ENCODE measurements at places on chromosomes 6 and 20.

DNA sequence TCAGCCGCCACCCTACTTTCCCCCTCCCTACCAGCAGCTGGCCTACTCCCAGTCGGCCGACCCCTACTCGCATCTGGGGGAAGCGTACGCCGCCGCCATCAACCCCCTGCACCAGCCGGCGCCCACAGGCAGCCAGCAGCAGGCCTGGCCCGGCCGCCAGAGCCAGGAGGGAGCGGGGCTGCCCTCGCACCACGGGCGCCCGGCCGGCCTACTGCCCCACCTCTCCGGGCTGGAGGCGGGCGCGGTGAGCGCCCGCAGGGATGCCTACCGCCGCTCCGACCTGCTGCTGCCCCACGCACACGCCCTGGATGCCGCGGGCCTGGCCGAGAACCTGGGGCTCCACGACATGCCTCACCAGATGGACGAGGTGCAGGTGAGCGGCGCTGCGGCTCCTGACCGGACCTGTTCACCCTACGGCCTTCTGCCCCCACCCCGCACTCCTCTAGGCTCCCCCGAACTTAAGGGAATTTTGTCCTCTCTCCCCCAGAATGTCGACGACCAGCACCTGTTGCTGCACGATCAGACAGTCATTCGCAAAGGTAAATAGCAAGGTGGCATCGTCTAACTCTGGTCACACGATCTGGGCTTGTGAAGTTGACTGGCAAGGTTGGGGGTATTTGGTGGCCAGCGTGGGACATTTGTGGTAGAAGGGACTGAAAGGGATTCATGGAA lies 2.3 kb downstream of the TFAP2C start:
- DNase-seq = peak; percentile 20

GRCh38 chr20:39880890-39881289 lies 808.1 kb downstream of the MAFB start:
- peak; percentile 87 for DNase-seq

DNA sequence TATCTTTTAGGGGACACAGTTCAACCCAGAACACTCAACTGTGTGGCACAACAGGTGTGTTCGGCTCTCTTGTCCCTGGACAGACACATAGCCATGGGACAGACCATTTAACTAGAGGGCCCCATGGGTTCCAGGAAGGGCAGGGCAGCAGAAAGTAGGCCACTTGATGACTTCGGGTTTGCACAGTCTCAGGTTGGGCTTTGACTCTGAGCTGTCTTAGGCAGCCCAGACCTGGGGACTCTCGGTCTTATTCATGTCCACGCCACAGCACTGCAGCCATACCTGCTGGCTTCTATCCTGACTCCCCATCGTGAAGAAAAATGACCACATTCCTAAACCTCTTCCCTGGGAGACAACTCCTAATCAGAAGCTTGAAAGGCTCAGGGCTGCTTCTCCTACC lies 146.1 kb upstream of the AKAP12 start:
- DNase-seq = no peak

DNA sequence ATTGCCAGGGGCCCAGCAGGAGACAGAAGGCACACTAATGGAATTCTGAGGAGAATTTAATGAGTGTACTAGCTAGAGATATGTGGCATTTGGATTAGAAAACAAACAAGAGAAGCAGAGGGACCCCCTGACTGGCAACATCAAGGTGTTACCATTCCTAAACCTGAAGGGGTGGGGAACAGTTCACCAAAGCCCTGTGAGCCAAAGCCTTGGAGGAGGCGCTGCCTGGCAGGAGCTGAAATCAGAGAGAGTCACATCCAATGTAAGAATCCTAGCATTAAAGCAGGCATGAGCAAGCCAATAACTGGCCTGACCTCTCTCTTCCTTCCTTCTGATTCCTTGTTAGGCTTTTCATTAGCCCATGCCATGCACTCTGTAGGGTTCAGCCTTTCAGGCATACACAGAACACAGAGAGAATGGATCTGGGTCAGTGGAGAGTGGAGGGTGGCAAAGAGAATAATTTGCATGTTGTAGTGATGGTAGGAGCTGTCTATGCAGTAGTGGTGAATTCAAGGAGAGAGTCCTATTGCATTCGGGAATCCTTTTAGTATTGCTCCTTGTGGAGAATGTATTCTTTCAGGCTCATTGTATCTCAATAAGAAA lies 367.2 kb upstream of the MAN1A1 start:
- no peak for DNase-seq

GRCh38 chr6:57221191-57221935 lies 744 bp downstream of the RAB23 start:
- DNase-seq = peak; percentile 68

- peak; percentile 52 for DNase-seq
Observed at GRCh38 chr6:62285612-62286469, at the start of gene KHDRBS2. Gene KHDRBS2 (minus strand): TSS chr6:62286225.

DNA sequence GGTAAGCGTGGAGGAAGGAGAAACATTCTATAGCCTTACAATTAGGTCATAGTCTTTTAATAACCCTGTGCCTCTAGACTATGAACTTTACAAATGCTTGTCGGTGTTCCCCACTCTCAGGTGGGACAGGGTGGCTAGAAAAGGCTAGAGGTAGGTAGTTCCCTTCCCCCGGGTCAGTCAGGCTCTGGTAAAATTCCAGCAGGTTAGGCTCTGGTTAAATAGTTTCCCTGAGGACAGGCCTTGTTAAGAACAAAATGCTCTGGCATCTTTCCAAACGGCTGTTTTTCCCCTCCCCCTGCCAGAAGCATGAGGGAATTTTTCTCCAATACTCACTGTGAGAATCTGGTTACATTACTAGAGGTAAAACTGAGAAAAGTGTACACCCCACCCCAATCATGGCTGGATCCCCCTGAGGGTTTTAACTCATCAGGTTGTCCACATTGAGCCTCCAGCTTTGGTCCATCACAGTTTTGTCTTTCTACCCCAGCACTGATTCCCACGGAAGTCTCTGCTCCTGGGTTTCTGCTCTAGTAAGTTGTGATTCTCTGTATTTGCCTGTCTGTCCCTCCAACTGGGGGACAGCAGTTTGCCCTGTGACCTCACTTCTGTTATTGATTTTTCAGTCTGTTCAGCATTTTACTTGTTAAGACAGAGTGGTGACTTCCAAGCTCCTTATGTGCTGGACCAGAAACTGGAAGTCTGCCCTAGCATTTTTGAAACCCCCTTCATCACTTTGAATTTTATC lies 84.7 kb upstream of the ADGRF1 start:
- peak; percentile 48 for DNase-seq

- DNase-seq = no peak
Observed at GRCh38 chr6:54907355-54907754, 60.8 kb downstream of the FAM83B start.

DNA sequence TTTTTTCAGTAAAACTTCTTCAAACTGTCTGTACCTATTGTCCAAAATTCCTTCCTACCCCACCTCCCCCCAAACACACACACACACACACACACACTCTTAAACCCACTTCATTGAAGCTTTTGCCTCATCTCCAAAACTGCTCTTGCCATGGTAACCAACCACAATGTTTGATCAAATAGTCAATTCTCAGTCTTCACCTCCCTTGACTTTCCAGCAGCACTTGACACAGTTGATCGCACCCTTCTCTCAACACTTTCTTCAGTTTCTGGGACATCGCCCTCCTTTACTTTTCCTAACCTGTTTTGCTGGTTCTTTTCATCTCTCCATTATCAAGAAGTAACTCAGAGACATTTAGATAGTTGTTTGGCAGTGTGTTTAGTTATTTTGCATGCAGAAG lies 71.5 kb upstream of the COL21A1 start:
- no peak for DNase-seq

DNA sequence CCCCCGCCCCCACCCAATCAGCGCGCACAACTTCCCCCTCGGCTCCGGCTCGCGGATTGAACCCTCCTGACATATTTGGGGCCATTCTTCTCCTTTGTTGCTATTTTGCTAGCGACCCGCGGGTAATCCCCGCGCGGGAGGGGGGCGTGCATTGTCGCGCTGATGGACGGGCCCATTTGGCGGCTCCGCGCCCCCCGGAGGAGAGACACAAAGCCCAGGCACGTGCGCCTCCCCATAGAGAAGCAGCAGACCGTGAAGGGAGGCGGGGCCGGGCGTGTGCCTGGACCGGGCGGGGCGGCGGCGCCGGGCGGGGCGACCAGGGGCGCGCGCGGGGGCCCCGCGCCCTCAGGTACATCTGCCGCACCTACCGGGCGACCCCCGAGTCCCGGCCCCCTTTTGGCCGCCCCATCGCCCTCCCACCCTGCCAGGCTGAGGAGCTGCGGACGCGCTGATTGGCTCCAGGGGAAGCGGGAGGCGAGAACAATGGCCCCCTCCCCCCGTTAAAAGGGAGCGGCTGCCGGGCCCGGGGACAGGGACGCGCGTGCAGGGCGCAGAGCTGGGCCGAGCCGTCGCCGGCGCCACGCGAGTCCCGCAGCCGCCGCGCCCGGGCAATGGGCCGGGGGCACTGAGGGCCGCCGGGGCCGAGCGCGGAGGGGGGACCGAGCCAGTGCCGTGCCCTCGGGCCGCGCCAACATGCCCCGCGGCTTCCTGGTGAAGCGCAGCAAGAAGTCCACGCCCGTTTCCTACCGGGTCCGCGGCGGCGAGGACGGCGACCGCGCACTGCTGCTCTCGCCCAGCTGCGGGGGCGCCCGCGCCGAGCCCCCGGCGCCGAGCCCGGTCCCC lies at the start of gene INSM1:
TSS of gene INSM1 (plus strand) at position 530 of the 843 bp plus-strand sequence. CDS start at position 694, 164 bp downstream.
- no peak for DNase-seq

DNA sequence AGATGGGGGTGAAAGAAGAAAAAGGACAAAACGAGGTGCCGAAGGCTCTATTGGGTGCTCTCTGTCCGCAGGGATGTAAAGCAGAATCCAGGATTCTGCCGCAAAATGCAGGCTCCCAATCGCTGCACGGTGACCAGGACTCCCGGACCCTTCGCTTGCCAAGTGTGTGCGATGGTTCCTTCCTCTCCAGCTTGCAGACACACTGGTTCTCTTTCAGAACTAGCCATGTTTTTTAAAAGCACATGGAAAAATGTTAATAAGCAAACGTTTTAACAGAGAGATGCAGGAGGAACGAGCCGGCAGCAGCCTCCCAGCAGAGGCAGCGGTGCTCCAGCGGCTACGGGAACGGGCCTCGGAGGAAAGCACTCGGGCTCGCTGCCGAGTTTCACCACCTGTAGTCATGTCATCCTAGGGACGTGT lies 59.6 kb downstream of the ZNF831 start:
- DNase-seq = no peak

DNA sequence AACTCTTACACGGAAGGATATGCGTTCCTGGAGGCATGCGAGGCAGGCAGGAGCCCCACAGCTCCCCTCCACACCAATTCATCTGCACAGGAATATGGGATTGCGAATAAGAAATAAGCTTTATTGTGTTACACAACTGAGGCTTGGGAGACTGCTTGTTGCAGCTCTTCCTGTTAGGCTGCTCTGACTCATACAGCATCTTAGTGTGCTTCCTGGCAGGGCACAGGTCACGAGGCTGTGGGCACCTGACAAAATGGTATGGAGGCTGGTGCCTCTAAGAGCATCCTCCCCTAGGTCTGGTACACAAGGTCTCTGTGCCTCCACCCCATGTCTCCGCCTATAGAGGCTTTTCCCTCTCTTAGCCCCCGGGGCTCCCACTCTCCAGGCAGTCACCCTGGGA lies 6.8 kb downstream of the SLC22A3 start:
- peak; percentile 92 for DNase-seq

DNA sequence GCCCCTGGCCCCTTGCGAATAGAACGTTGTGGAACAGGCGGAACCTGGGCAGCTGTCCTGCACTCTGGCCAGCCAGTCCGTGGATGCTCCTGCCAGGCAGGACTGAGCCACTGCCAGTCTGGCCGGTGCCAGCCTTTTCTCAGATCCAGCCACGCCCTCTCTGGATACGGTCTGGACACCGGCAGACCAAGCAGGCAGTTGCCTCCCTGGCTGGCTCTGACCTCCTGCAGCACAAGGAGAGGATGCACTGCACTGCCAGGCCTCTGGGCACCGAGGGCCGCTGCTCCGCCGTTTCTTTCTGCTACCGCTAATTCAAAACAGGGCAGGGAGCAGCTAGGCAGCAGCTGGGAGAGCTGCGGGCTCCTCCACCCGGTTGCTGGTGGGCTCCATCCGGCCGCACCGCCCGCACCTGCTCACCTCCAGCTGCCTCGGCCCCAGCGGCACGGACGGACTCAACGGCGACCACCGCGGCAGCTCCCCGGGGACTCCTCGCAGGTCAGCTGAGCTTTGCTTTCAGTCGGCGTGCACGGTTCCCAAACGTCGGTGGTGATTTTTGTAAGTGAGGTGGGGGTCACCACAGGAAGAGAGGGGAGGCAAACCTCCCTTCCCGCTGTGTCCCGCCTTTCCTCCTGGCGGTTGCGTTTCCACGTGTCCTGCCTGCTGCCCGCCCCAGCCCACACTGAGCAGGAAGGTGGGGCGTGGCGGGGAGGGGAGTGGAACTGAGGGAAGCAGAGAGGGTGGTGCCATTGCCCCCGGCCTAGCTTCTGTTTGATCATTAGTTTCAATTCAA lies 30.3 kb upstream of the AFDN start:
- DNase-seq = no peak

DNA sequence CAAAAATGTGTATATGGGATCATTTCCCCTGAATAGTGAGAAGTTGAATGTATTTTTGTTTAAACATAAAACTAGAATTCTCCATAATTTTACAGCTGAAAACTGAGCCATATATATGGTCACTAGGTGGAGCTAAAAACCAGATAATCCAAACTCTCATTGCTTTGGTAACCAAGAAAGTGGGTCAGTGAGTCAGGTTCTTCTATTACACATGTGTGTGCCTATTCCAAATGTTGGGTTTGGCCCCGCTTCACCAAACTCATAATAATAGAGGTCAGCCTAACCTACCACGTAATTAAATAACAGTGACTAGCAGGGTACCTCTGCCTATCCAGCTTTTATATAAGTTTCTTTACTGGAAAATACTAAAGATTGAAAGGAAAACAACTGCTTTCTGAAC lies 19.3 kb upstream of the RNGTT start:
- peak; percentile 80 for DNase-seq

DNA sequence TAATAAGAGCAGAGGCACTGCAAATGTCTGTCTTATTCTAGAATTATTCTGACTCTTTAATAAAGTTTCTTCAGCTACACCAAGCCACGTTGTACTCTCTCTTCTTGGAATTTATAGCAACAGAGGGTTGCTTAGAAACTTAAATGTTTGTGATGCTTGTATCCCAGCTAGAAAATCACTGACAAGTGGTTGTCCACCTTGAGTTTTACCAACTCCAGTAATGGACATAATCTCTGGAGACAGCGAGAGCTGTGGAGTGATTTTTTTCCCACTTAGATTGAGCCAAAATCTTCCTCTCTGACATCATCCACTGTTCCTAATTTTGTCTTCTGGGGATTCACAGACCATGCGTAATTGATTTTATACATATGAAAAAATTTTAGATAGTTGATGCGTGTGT lies 8.0 kb downstream of the ECT2L start:
- no peak for DNase-seq

DNA sequence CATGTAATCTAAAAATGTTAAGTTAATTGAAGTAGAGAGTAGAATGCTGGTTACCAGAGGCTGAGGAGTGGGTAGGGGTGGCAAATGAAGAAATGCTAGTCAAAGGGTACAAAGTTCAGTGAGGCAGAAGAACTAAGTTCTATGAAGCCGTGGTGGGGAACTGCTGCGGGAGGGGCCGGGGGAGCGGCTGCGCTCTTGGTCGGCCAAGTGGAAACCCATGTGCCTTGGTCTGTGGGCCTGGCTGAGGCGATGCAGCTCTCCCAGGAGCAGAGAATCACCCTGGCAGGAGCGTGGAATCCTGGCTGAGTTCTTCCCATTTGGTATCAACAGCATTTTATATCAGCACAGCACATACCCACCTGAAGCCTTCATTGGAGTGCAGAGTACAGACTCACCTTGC lies 22.3 kb downstream of the TTLL2 start:
- no peak for DNase-seq

- DNase-seq = peak; percentile 14
Observed at GRCh38 chr6:153503810-153504209, 372.7 kb upstream of the RGS17 start.

GRCh38 chr20:35360033-35360432 lies 51.7 kb downstream of the UQCC1 start:
- DNase-seq = peak; percentile 23

GRCh38 chr20:57395111-57395966 lies 4.1 kb downstream of the RBM38 start:
- DNase-seq = peak; percentile 74

Measured in epithelial cell of esophagus (primary cell).